Fibroblast of lung (primary cell): ENCODE measurements at places on chromosomes 11 and 22. TPM values are rescaled to one million over a fixed set of nuclear protein-coding genes. Genes with fewer than 3 reads are reported as not detected.

Gene AP2A2
- polyA plus RNA-seq: 46.1 and 65.6 TPM in 2 replicates

Gene SHANK3
- 0.12 and 0.17 TPM in 2 replicates for polyA plus RNA-seq

Gene YIF1A
- 160 and 161 TPM in 2 replicates for polyA plus RNA-seq

Gene C11orf87
- polyA plus RNA-seq: 0.02 and 0.34 TPM in 2 replicates

Gene PRR33
- polyA plus RNA-seq: not detected in 2 replicates
